Fibroblast of skin of back (primary cell): ENCODE measurements at places on chromosomes 16 and 17.
A peak's percentile ranks its signal among the peaks of the same experiment; 100 is the strongest.

DNA sequence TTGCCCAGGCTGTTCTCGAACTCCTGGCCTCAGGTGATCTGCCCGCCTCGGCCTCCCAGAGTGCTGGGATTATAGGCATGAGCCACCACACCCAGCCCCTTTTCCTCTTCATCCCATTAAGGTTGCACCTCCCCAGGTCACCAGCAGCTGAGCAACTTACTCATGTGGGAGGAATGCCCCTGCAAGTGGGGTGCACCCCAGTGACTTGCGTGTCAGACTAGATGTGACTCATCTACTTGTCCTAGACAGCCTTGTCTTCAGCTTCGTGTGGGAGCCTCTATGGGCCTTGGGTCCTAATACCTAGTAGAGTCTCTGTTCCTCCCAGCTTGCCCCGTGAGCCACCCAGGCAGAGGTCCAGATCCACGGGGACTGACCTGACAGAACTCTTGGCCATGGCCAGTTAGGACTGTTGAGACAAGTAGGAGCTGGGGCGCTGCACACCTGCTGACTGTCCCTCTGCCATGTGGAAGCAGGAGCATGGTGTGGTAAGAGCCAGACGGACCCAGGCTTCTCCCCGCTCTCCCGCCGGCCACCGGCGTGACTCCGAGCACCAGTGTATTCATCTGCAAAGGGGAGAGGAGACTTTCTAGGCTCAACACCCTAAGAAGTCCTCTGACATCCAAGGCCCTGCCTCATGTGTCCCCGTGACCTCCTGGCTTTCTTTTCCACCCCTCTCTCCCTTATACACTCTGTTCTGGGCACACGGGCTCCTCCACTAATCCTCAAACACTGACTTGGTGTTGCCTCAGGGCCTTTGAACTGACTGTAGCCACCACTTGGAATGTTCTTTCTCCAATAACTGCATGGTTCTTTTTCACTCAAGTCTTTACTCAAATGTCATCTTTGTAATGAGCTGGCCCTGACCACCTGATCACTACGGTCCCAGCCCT is 11.6 kb upstream of the CBX4 start:
- peak; percentile 93 for DNase-seq

DNA sequence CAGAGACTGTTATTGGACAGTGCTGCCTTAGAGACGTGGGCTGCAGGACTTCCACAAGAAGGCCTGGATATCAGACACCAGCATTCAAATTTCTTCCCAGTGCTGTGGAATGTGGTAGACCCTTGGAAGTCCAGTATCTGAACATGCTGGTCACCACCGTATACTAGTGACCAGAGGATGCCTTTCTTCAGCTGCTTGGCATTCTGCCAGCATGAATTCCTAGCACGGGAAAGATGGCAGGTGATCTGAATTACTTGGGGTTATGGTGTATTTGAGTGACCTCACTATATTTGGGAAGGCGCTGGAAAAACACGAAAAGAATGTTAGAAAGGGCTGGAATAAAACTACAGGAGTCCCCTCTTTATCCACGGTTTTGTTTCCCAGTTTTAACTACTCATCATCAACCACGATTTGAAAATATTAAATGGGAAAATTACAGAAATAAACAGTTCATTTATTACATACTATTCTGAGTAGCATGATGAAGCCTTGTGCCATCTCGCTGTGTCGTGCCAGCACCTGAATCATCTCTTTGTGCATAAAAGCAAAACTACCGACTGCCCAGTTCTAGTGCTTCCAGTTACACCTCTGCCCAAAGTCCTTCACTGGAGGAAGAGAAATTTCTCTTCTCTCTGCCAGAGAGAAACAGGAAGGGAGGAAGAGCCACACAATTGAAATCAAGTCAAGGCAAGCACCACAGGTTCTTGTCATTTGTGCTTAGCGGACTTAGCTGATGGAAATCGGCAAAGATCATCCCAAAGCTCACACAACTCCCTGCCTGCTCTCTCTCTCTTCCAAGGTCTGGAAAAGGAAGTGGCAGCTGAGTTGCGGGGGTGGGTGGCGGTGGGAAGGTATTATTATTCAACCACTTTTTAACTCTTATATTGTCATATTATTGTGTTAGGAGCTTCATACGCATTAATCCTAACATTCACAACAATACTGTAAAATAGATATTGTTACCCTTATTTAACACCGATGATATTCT is 1.4 kb upstream of the CHST4 start:
- DNase-seq: no peak

DNA sequence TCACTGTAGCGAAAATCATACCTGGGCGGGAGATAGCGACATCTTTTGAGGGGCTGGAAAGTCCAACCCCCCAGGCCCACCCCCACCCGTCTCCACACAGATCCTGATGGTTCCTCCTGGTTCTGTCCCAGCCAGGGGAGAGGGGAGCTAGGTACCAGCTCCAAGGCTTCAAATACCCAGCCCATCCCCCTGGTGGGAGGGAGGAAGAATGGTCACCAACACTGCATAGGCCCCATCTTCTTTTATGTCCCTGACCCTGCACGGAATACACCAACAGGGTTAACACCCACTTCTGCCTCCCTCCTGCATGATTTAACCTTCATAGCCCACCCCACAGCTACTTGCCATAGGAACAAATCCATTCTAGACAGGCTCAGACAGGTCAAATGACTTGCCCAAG is 9.3 kb downstream of the HAP1 start:
- no peak for DNase-seq

- DNase-seq: no peak
Observed at GRCh38 chr17:43650471-43650870, 11.3 kb downstream of the MEOX1 start.

- no peak for DNase-seq
Observed at GRCh38 chr17:61806081-61806828, 57.1 kb downstream of the BRIP1 start.

- DNase-seq: peak; percentile 93
Observed at GRCh38 chr17:7234083-7234951, at the start of gene DVL2. Gene DVL2, minus strand, starts transcription at chr17:7234517. Its CDS starts 255 bp downstream, at chr17:7234262.

DNA sequence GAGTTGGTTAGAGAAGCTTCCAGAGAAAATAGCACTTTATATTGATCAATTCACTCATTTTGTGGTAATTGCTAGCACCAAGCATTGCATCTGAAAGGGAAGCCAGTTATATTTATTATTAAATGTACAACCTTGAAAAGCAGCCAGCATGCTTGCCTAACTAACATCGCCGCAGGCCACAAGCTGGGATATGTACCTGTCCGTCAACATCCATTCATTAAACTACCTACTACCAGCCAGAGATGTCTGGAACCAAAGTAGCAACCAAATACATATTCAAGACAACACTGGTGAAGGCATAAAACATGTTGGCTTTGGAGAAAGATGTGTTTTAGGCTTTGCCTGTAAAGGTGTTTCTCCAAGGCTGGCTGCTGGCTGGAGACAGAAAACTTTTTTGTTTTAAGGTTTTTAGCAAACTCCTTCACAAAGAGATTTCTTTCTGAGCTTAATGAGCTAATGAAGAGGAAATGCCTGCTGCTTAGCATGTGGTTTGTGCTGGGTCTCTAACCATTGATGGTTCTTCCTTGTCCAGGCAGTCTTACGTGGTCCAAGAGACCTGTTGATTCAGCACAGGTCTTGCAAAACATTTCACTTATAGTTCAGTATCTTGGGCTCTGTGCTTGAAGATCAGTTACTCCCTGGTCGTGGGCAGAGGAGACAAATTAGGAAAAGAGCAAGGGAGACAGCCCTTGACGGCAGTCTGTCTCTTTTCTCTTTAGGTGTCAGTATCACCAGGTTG is 3.1 kb downstream of the ITPRIPL2 start:
- no peak for DNase-seq

DNA sequence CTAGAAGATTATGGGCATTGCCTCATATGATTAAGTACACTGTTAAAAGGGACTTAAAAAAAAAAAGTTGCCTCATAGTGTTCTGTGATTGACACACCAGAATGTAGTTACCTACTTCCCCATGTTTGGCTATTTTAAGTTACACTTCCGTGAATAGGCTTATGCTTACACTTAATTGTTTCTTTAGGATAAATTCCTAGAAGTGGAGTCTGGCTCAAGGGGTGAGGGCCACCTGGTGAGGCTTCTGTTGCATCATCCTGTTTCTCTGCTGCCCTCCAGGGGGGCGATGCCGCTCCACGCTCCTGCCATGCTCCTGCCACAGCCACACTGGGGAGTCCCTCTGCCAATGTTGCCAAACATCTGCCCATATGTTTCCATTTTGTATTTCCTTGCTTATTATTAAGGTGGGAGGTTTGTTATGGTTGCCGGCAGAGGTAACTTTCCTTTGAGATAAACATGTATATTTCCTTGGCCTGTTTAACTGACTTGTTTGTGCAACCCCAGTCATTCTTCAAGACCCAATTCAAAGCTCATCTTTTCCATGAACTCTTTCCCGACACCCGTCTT is 73.1 kb downstream of the KSR1 start:
- DNase-seq: no peak

- no peak for DNase-seq
Observed at GRCh38 chr17:63543822-63544420, 6.4 kb upstream of the DCAF7 start.

- DNase-seq: peak; percentile 34
Observed at GRCh38 chr17:76179496-76180467, 38.7 kb upstream of the FOXJ1 start.

- peak; percentile 42 for DNase-seq
Observed at GRCh38 chr16:89958068-89958467, 9.5 kb downstream of the DEF8 start.

DNA sequence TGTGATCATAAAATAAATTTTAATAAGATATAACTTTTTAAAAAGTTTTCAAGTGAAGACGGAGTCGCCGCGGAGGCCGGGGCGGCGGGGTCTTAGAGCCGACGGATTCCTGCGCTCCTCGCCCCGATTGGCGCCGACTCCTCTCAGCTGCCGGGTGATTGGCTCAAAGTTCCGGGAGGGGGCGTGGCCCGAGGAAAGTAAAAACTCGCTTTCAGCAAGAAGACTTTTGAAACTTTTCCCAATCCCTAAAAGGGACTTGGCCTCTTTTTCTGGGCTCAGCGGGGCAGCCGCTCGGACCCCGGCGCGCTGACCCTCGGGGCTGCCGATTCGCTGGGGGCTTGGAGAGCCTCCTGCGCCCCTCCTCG is at the start of gene FOXC2:
Gene FOXC2, plus strand, starts transcription at position 229 of the 365 bp plus-strand sequence. CDS start 507 bp downstream, outside the sequence.
- DNase-seq: peak; percentile 97

DNA sequence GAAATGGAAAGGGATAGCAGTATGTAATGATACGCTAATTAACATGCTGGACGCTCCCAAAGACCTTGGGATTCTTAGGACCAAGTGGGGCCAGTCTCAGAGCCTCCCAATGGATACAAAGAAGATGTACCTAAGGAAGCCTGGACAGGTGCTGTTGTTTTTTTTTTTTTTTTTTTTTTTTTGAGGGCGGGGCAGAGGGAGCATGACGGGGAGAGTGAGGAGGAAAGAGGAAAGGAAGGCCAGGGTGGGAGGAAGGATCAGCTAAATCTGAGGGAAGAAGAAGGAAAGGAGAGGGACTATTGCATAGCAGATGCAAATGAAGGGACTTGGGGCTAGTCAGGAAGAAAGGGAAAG is 2.5 kb downstream of the VAMP2 start:
- DNase-seq: no peak

DNA sequence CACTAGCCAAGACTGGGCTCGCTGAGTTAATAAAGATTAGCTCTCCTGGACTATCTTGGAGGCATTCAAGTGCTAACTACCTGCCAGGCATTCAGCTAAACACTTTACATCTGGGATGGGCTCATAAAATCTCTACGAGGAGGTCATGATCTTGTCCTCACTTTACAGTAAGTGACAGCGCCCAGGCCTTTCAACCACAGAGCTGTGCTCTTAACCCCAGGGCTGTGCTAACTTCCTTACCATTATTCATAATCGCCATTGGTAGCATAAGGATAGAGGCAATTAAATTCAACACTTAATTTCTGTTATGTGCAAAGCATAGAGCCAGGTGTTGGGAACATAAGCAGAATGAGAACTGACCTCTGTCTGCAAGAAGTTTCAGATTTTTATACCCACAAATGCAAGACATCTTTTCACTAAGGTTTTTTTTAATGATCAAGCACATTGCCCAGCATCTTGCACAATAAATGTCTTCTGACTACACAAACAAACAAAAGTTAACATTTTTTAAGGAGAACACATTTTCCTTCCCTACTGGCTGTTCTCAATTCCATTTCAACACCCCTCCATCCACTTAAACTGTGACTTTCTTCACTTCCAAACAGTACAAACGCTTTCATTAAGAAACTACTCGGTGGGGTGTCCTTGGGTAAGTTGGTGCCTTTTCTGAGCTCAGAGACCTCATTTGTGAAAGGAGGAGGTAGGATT is 172.3 kb downstream of the C16orf78 start:
- no peak for DNase-seq

DNA sequence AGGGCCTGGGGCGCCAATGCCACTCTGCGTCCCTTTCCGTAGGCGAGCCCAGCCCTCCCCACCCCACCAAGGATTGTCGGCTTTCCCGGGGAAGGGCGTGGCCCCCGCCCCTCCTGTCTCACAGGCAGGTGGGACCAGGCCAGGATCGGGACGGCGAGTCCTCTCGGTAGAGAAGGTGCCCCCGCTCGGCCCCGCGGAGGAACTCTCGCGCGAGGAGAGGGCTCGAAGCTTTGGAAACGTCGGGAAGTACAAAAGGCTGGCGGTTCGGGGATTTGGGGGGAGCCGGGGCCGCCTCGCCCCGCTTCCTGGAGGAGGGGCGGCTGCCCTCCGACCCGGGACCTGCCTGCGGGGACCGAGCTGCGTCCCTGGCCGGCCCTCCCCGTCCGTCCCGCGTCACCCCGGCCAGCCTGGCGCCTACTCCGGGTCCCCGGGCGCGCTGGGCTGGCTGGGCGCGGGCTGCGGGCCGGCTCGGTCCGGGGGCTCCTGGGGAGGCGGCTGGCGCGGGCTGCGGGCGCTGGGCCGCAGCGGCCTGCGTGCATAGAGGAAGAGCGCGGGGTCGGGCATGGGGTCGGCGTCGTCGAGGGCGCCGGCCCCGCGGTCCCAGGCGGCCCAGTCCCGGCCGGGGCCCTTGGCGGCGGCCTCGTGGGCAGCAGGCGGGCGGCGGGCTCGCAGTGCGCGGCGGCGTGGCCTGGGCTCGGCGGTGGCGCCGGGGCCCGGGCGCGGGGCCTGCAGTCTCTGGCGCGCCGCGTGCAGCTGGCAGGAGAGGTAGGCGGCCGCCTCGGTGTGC is 12.6 kb upstream of the CLUH start:
- DNase-seq: no peak

GRCh38 chr17:36583787-36584186 is 7.9 kb upstream of the DHRS11 start:
- DNase-seq: no peak

- peak; percentile 80 for DNase-seq
Observed at GRCh38 chr16:80147026-80147655, 393.7 kb upstream of the DYNLRB2 start.

- no peak for DNase-seq
Observed at GRCh38 chr16:66908116-66908515, 10.6 kb downstream of the CDH16 start.
